ENCODE measurements at places on chromosomes 16 and 17. TPM values are rescaled to one million over a fixed set of nuclear protein-coding genes. Genes with fewer than 3 reads are reported as not detected.
A peak's percentile ranks its signal among the peaks of the same experiment; 100 is the strongest.

Gene OR1A1
- total RNA-seq, result not detected

Gene ENKD1
- total RNA-seq, result 2.0 TPM

DNA sequence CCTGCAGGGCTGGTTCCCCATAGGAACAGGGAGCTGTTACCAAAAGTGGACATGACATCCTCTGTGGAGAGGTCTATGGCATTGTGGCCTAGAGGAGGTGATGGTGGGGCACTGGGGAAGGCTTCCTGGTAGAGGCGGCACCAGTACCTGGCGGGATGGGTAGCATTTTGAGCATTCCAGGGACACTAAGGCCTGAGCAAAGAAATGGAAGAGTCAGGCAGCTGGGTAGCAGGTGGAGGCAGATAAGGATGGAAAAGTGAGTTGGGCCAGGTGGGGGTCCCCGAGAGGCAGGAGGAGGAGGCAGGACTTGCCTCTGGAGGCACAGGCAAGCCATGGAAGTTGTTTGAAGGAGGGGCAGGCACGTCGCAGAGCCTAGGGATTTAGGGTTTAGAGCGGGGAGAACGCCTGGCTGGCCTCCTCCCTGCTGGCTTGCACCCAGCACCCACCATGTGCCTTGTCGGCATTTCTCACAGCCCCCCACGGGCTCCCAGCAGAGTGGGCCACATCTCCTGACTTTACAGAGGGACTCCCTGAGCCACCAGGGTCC lies 5.1 kb upstream of the ADCY7 start:
- H3K27me3 ChIP-seq, result no peaks in the 10 kb centered on the region
- H3K27ac ChIP-seq, result no peak overlapping the region
- peaks cover 22% of the 10 kb centered on the region for H3K4me1 ChIP-seq
- H3K36me3 ChIP-seq, result no peaks in the 10 kb centered on the region

DNA sequence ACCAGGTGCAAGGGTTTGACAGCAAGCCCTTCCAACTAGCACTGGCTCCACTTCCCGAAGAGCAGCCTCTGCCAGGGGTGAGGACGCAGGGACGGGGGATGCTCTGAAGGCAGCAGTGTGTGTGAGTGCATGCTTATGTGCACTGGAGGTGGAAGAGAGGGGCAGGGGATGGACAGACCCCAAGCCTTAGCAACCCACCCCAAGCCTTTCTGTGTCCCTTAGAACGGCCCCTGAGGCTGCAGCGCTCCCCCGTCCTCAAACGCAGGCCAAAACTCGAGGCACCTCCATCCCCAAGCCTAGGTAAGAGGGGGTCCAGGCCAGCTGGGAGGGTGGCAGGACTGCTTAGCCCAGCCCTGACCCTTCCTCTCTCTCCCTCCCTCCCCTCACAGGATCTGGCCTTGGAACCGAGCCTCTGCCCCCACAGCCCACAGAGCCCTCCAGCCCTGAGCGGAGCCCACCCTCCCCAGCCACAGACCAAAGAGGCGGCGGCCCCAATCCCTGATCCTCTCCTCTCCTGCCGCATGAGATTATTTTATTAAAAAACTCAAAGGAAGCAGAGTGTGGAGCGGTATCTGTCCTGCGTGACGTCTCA lies 2.9 kb downstream of the ACD start:
- no peak for DNase-seq
- H3K27ac ChIP-seq, result no peak overlapping the region
- H3K27me3 ChIP-seq, result no peaks in the 10 kb centered on the region
- peaks cover 56% of the 10 kb centered on the region for H3K36me3 ChIP-seq
- H3K4me1 ChIP-seq, result peaks cover 32% of the 10 kb centered on the region
- H3K4me3 ChIP-seq, result no peak overlapping the region

DNA sequence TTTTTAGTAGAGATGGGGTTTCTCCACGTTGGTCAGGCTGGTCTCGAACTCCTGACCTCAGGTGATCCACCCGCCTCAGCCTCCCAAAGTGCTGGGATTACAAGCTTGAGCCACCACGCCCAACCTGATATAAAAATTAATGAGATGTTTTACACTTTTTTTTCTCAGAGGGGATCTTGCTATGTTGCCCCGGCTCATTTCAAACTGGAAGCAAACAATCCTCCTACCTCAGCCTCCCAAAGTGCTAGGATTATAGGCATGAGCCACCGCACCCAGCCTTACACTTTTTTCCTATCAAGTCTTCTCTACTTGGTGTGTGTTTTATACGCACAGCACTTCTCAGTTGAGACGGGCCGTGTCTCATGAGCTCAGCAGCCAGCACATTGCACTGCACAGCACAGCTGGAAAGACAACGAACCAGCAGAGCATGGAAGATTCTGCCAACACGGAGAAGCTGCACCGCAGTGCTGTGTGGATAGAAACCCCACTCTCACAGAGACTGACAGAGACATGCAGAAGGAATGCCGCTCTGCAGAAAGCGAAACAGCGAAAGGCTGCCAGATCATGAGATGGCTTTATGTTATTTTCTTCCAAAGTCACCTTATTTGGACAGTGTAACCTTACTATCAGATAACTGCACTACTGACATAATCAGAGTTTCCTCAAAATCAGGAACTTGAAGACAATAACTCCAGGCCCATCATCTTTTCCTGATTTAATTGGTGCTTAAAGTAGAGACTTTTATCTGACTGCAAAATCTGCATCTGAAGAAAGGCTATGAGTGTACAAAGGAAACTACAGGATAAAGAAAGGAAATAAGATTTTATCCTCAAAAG lies 6.5 kb upstream of the QRICH2 start:
- no peak overlapping the region for H3K4me3 ChIP-seq
- DNase-seq, result no peak
- peaks cover 35% of the 10 kb centered on the region for H3K36me3 ChIP-seq
- no peaks in the 10 kb centered on the region for H3K4me1 ChIP-seq

DNA sequence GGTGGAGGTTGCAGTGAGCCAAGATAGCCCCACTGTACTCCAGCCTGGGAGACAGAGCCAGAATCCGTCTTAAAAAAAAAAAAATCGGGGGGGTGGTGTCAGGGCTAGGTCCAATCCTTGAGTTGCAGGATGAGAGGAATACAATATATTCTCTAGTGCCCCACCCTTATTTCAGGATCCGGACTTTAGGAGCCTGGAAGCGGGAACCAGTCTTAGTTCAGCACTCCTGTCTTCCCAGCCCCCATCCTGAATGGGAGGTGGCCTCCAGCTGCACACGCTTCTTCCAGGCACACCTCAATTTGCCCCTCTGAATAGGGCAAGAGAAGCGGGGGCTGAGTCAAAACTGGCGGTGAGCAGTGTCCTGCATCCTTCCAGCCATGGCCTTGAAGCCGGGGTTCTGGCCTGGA lies 1.6 kb downstream of the FHOD1 start:
- peaks cover 6% of the 10 kb centered on the region for H3K27me3 ChIP-seq
- H3K4me1 ChIP-seq, result peaks cover 75% of the 10 kb centered on the region
- H3K27ac ChIP-seq, result peak overlapping the region; percentile 90
- peak overlapping the region; percentile 87 for H3K4me3 ChIP-seq
- DNase-seq, result no peak

GRCh38 chr16:84329016-84329415 lies 34.3 kb downstream of the WFDC1 start:
- no peak for DNase-seq
- no peaks in the 10 kb centered on the region for H3K27me3 ChIP-seq
- no peaks in the 10 kb centered on the region for H3K4me1 ChIP-seq
- H3K27ac ChIP-seq, result no peak overlapping the region
- H3K36me3 ChIP-seq, result no peaks in the 10 kb centered on the region
